Stimulated activated CD8-positive, alpha-beta memory T cell treated with anti-CD3 and anti-CD28 coated beads, Interleukin-7, amount 100 ng/mL, for 24 hours (primary cell): ENCODE measurements at places on chromosomes 16 and 17.

DNA sequence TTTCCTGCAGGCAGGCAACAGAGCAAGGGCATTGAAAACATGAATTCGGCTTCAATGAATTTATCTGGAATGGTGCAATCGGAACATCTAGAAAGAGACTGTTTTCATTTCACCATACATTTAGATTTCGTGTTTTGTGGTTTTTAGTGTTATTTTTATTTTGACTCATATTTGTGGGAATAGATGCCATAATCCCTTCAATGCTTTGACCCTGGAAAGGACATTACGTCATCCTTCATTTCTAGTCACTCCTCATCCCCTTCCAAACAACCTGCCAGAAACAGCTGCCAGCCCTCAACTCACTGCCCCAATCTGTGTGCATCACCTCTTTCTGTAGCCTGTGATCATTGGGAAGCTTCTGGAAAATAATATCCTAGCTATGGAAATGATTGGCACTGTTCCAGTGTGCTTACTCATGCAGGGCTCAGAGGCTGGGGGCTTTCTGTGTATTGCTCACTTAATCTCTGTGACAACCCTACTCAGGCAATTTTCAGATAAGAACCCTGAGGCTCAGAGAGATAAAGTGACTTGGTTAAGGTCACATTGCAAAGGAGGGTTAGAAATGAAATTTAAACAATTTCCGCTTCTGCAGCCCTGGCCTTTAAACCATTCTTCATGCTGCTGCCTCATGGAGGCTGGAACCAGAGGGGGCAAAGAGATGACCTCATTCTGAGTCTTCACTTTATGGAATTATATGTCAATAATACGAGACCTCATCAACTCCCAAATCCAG is 9.5 kb upstream of the KSR1 start:
- DNase-seq, result no peak

- no peak for DNase-seq
Observed at GRCh38 chr17:49511810-49512209, 16.7 kb downstream of the NGFR start.

DNA sequence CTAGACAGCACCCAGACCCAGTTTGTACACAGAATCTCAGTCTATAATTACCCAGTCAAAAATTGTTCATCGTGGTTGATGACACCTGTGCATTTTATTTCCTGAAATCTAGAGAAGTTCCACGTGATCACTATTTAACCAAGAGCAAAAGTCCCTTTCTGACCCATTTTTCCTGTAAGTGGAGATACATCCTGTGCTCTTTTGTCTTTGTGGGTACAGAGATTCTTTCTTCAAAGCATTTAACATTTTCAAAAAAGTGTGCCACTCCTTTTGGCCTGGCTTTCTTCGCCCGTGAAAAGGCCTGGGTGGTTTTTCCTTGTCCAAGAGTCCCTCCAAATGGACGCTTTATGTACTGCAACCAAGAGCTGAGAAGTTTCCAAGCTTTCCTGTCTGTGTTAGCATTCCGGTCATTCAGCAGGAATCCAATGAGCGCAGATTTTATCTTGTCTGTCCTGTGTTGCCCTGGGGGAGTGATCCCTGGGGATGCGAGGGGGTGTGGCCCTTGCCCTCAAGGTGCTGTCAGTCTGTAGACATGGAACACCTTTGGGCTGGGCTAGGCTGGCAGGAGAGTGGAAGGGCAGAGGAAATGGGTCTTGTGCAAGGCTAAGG is 161.1 kb upstream of the CACNG5 start:
- no peak for DNase-seq

DNA sequence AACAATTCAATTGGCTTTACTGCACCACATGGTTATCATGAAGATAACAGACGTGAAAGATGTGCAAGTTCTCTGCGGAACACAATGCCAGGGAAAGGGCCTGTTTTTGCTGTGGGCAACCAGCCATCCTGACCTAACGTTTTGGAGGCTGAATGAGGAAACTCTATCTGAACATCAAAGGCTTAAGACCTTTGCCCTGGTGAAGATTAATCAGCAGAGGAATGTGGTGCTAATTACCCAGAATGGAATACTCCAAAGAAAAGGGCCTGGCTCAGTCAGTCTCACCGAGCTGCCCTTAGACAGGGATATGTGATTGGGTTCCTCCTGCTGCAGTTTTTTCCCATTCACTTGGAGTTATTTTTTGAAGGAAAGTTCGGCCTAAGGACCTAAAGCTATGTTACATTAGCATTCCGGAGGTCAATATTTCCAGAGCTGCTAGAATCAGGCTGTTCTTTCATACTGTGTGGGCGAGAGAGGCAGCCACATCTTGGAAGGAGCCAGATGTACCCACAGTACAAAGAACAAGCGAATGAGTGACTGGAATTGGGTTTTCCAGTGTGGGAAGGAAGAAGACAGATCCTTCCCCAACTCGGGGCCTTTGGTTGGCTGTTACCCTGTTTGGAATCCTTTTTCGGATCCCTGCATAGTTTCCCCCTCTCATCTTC is 15.5 kb downstream of the ASIC2 start:
- no peak for DNase-seq

DNA sequence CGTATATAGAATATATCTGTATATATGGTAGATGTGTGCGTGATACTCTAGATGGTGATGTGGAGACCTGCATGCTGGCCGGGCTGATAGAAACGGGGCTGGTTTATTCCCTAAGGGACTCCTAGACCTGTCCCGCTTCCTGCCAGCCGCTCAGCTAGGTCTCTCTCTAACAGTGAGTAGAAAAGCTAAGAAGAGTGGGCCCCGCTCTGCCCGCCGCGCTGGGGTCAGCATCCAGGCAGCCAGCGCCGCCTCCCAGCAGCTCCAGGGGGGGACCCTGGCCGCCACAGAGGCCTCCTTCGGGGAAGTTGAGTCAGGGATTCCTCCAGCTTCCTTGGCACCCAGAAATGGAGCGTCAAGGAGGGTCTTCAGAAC is 9.4 kb downstream of the CYGB start:
- DNase-seq, result no peak

DNA sequence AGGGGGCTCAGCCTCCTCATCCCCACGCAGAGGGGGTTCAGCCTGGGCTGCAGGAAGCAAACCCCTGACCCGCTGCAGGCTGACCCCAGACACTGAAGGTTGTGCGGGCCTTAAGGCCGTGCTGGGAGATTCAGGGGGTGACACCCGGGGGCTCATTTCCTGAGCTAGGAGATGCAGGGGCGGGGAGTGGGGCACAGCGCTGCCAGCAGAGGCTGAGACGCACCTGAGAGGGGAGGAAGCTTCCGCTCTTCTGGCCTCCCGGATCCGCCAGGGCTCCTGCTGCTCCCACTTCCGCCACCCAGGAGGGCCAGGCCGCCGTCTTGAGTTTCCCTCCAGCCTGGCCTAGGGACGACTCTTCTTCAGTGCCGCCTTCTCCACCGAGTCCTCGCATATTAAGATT is 173.2 kb upstream of the FOXF1 start:
- DNase-seq, result no peak

GRCh38 chr16:27703545-27703944 is 153.6 kb downstream of the KATNIP start:
- no peak for DNase-seq

- no peak for DNase-seq
Observed at GRCh38 chr16:17283016-17283415, 187.7 kb downstream of the XYLT1 start.

- no peak for DNase-seq
Observed at GRCh38 chr16:66656547-66656946, 40.0 kb downstream of the CMTM4 start.

DNA sequence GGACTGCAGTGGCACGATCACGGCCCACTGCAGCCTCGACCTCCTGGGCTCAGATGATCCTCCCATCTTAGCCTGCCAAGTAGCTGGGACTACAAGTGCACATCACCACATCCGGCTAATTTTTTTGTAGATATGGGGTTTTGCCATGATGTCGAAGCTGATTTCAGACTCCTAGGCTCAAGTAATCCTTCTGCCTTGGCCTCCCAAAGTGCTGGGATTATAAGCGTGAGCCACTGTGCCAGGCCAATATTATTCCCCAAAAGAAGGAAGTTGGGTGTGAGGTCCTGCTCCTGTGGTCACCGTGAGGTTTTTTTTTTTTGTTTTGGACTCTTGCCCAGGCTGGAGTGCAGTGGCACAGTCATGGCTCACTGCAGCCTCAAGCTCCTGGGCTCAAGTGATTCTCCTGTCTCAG is 1.5 kb downstream of the AMZ2 start:
- DNase-seq, result no peak

- DNase-seq, result no peak
Observed at GRCh38 chr16:67312719-67313118, 13.8 kb downstream of the KCTD19 start.

- DNase-seq, result no peak
Observed at GRCh38 chr16:80150978-80151721, 389.6 kb upstream of the DYNLRB2 start.
